HFFc6 (cell line): ENCODE measurements at places on chromosomes 3 and 15.

- H3K27ac ChIP-seq: no peak overlapping the region
- H3K4me1 ChIP-seq: peaks cover 27% of the 10 kb centered on the region
- no peaks in the 10 kb centered on the region for H3K36me3 ChIP-seq
- no peaks in the 10 kb centered on the region for H3K27me3 ChIP-seq
- H3K4me3 ChIP-seq: no peak overlapping the region
Measured at GRCh38 chr3:100123112-100123511, 8.8 kb upstream of the FILIP1L start.

DNA sequence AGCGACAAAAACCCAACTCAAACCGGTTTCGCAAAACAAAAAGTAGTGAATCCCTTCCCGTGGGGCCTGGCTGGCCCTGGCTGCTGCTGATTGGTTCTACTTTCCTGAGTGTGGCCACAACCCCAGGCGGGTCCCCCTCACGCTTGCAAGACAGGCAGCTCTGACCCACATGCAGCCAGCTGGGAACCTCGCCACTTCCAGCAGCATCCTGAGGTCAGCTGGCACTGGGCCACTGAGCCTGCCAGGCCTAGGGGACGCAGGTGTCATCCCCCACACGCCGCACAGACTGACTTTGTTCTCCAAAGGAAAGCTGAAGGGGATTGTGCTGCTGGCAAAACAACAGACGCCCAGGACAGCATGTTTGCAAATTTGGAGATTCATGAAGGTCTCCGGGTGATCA lies 111.1 kb downstream of the TPRA1 start:
- no peaks in the 10 kb centered on the region for H3K36me3 ChIP-seq
- H3K27me3 ChIP-seq: peaks cover 57% of the 10 kb centered on the region
- DNase-seq: no peak
- H3K4me1 ChIP-seq: peaks cover 13% of the 10 kb centered on the region

- DNase-seq: no peak
- peaks cover 41% of the 10 kb centered on the region for H3K36me3 ChIP-seq
- no peaks in the 10 kb centered on the region for H3K4me1 ChIP-seq
- H3K4me3 ChIP-seq: no peak overlapping the region
Measured at GRCh38 chr15:49023354-49023753, 22.9 kb downstream of the SECISBP2L start.

DNA sequence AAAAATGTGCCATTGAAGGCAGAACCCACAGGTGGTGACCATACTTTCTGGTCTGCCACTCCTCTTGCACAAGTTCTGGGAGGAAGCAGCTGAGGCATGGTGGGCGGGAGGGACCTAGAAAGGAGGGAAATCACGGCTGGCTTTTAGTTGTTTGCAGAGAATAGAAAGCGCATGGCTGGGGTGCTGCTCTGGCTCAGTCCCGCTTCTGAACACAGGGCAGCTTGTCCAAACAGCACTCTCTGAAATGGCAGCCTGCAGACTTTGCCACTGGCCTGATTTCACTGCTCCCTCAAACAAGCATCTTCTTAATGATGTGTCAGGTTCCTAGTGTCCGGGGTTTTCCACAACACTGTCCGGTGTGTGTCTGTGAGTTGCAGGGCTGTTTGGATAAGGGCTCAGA lies 76.7 kb downstream of the AAGAB start:
- peak overlapping the region; percentile 65 for H3K4me3 ChIP-seq
- peak; percentile 19 for DNase-seq
- peak overlapping the region; percentile 90 for H3K27ac ChIP-seq
- peaks cover 62% of the 10 kb centered on the region for H3K36me3 ChIP-seq
- H3K27me3 ChIP-seq: peaks cover 43% of the 10 kb centered on the region
- peaks cover 87% of the 10 kb centered on the region for H3K4me1 ChIP-seq

GRCh38 chr15:25333049-25333448 lies 105.8 kb downstream of the UBE3A start:
- peaks cover 17% of the 10 kb centered on the region for H3K4me1 ChIP-seq
- no peak for DNase-seq
- no peak overlapping the region for H3K4me3 ChIP-seq
- no peak overlapping the region for H3K27ac ChIP-seq
- peaks cover 77% of the 10 kb centered on the region for H3K36me3 ChIP-seq

DNA sequence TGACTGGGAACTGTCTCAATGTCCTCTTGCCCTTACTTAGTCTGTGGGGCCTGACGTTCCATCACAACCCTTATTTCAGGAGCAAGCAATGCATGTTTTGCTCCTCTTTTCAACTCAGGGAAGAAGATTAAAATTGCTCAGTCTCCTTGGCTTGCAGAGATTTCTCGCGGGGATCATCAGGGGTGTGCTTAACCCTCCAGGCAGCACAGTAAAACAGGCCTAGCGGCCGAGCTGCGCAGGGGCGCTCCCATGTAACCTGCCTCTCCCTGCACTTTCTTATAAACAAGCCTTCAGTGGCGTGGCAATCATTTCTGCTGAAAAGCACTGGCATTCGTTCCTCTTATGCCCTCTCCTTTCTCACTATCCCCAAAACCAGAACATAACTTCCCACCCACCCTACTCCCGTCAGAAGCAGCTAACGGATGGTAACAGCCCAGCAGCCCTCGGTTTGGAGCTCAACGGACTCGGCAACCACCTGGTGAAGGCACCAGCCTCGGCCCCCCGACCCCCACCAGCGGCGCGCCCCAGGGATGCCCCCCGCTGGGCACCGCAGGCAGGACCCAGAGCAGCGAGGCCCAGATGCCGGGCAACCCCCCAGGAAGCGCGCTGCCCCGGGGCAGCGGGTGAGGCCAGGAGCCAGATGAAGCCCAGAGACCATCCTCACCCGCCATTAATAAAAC lies 1.1 kb downstream of the MCF2L2 start:
- no peaks in the 10 kb centered on the region for H3K4me1 ChIP-seq
- H3K4me3 ChIP-seq: peak overlapping the region; percentile 66; the same call in 1 of the 2 replicates
- no peak for DNase-seq
- H3K27me3 ChIP-seq: peaks cover 50% of the 10 kb centered on the region

- peak; percentile 63 for DNase-seq
- peak overlapping the region; percentile 69 for H3K27ac ChIP-seq
- peak overlapping the region; percentile 52 for H3K4me3 ChIP-seq
- no peaks in the 10 kb centered on the region for H3K36me3 ChIP-seq
- H3K27me3 ChIP-seq: no peaks in the 10 kb centered on the region
Measured at GRCh38 chr15:73964736-73965093, 27.4 kb downstream of the STOML1 start.

DNA sequence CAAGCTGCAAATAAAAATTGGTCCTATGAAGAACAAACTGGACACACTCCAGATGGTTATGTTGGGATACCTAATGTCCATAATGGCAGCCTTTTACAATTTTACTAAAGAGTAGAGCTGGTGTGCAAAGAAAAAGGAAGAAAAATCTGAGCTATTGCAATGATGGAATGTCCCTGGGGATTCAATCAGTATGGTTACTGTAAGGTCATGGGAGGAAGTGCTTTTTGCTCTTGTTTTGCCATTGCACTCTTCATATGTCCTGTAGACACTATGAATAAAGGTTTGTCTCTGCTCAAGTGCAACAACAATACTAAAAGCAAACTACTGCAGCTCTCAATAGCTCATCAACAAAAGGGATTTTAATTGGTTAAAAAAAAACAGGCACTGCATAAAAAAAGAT lies 5.4 kb downstream of the PFN2 start:
- DNase-seq: no peak
- peak overlapping the region; percentile 62 for H3K27ac ChIP-seq
- H3K27me3 ChIP-seq: peaks cover 3% of the 10 kb centered on the region; the same call in 1 of the 2 replicates
- H3K36me3 ChIP-seq: peaks cover 59% of the 10 kb centered on the region
- peaks cover 65% of the 10 kb centered on the region for H3K4me1 ChIP-seq
- H3K4me3 ChIP-seq: peak overlapping the region; percentile 41; the same call in 1 of the 2 replicates

GRCh38 chr3:36992806-36993325 lies at the start of gene EPM2AIP1:
Gene EPM2AIP1 (minus strand): TSS chr3:36993131. CDS start chr3:36993077, 54 bp downstream.
- H3K27me3 ChIP-seq: no peaks in the 10 kb centered on the region
- H3K36me3 ChIP-seq: peaks cover 39% of the 10 kb centered on the region
- no peak within 1 kb of the TSS for H3K4me3 ChIP-seq
- H3K4me1 ChIP-seq: peaks cover 40% of the 10 kb centered on the region

DNA sequence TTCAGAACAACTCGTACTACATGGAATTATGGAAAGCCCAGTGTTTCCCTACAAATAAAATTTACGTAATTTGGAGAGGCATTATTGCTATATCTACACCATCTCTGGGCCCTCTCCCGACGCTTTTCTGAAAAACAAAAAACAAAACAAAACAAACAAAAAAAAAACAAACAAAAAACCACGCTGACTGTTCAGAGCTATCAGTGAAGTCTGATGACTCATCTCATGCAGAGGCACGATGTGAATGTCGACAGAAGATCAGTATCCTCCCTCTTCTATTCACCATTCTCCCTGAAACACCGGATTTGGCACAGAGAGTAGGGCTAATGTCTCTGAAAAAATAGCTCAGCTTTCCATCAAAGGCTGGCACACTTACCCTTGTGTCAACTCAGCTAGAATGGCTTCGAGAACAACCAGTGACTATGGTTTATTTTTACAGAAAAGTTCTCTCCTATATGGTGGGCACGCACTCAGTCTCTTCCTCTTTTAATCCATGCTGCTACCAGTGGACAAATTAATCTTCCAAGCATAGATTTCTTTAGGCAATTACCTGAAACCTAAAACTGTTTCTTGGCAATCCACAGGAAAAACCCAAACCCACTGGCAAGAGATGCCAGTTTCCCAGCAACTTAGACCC lies 1.5 kb downstream of the CRBN start:
- DNase-seq: no peak
- H3K4me1 ChIP-seq: peaks cover 25% of the 10 kb centered on the region
- H3K27ac ChIP-seq: peak overlapping the region; percentile 51; the same call in 1 of the 2 replicates
- H3K27me3 ChIP-seq: no peaks in the 10 kb centered on the region
- peak overlapping the region; percentile 91 for H3K4me3 ChIP-seq

GRCh38 chr3:189947948-189948723 lies 172.6 kb downstream of the P3H2 start:
- H3K4me1 ChIP-seq: peaks cover 9% of the 10 kb centered on the region; the same call in 1 of the 2 replicates
- H3K27ac ChIP-seq: no peak overlapping the region
- no peaks in the 10 kb centered on the region for H3K36me3 ChIP-seq
- no peak overlapping the region for H3K4me3 ChIP-seq

DNA sequence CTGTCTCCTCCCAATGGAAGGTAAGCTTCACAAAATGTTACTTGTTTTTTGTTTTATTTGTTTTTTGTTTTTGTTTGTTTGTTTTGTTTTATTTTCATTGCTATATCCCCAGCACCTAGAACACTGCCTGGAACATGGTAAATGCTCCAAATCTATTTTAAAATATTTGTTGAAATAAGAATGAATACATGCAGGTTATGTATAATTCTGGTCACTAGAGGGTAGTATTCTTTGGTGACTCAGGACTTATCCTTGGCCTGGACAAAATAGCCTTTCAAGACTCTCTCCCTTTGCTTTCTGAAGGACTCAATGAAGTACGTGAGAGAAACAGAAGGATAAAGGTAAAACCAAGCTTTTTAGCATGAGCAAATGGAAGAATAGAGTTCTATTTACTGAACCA lies 46.9 kb upstream of the PPP2R3A start:
- peaks cover 18% of the 10 kb centered on the region for H3K4me1 ChIP-seq
- DNase-seq: peak; percentile 51
- no peak overlapping the region for H3K4me3 ChIP-seq
- H3K27me3 ChIP-seq: no peaks in the 10 kb centered on the region
- no peaks in the 10 kb centered on the region for H3K36me3 ChIP-seq
- H3K27ac ChIP-seq: no peak overlapping the region

GRCh38 chr3:194683380-194683779 lies 2.3 kb upstream of the FAM43A start:
- peaks cover 15% of the 10 kb centered on the region for H3K27me3 ChIP-seq
- H3K27ac ChIP-seq: peak overlapping the region; percentile 48
- H3K36me3 ChIP-seq: peaks cover under 1% of the 10 kb centered on the region; the same call in 1 of the 2 replicates
- H3K4me3 ChIP-seq: peak overlapping the region; percentile 36; the same call in 1 of the 2 replicates
- peaks cover 43% of the 10 kb centered on the region for H3K4me1 ChIP-seq

- no peak for DNase-seq
- no peaks in the 10 kb centered on the region for H3K36me3 ChIP-seq
- H3K27me3 ChIP-seq: peaks cover 6% of the 10 kb centered on the region
- H3K4me3 ChIP-seq: no peak overlapping the region
- H3K4me1 ChIP-seq: no peaks in the 10 kb centered on the region
Measured at GRCh38 chr3:12040902-12041301, 36.7 kb downstream of the SYN2 start.

DNA sequence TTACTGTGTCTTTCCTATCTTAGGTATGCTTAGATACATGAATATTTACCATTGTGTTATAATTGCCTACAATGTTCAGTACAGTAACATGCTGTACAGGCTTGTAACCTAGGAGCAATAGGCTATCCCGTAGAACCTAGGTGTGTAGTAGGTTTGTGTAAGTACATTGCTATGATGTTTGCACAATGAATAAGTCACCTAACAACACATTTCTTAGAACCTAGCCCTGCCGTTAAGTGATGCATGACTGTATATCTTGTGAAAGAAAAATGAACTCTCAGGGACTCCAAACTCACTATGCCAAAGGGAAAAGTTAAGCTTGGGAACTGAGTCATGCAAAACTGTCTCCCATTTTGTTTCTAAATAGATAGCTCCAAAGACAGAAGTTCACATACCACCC lies 91.5 kb upstream of the ACP3 start:
- no peaks in the 10 kb centered on the region for H3K36me3 ChIP-seq
- H3K27ac ChIP-seq: no peak overlapping the region
- no peak overlapping the region for H3K4me3 ChIP-seq

GRCh38 chr3:32082721-32083120 lies 23.7 kb upstream of the GPD1L start:
- peaks cover 8% of the 10 kb centered on the region for H3K4me1 ChIP-seq
- no peak overlapping the region for H3K27ac ChIP-seq
- no peak overlapping the region for H3K4me3 ChIP-seq
- DNase-seq: peak; percentile 12
- peaks cover 14% of the 10 kb centered on the region for H3K27me3 ChIP-seq
- H3K36me3 ChIP-seq: no peaks in the 10 kb centered on the region

- H3K4me1 ChIP-seq: peaks cover 37% of the 10 kb centered on the region
- H3K27ac ChIP-seq: no peak overlapping the region
- peak; percentile 48 for DNase-seq
- H3K4me3 ChIP-seq: no peak overlapping the region
- no peaks in the 10 kb centered on the region for H3K36me3 ChIP-seq
Measured at GRCh38 chr3:131033480-131034080, 6.9 kb downstream of the NEK11 start.

DNA sequence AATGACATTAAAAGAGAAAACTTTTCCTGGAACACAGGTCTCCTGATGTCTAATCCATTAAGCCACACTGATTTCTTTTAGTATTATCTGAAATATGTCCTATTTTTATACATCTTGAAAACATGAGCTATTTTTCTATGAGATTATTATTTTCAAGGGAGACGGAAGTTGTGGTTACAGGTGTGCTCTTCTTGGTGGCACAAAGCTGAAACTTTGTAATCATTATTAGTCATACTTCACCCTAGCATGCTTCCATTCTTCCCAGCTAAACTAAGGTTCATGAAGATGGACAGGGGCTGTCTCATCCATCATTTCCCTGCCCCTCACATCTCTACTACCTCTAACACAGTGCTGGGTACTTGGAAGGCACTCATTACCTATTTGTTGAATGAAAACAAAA lies 85.6 kb upstream of the POU1F1 start:
- H3K4me3 ChIP-seq: no peak overlapping the region
- DNase-seq: no peak
- no peaks in the 10 kb centered on the region for H3K36me3 ChIP-seq
- H3K27ac ChIP-seq: no peak overlapping the region
- H3K27me3 ChIP-seq: no peaks in the 10 kb centered on the region; the same call in 1 of the 2 replicates

- peaks cover 14% of the 10 kb centered on the region for H3K4me1 ChIP-seq
Measured at GRCh38 chr3:169841171-169841570, 28.5 kb upstream of the LRRC34 start.

- peaks cover 5% of the 10 kb centered on the region; the same call in 1 of the 2 replicates for H3K4me1 ChIP-seq
- no peak overlapping the region for H3K4me3 ChIP-seq
- H3K27ac ChIP-seq: no peak overlapping the region
- no peaks in the 10 kb centered on the region for H3K36me3 ChIP-seq
- H3K27me3 ChIP-seq: peaks cover 6% of the 10 kb centered on the region; the same call in 1 of the 2 replicates
Measured at GRCh38 chr3:196976941-196977340, 8.3 kb upstream of the PIGZ start.

- H3K4me3 ChIP-seq: no peak overlapping the region
- H3K27ac ChIP-seq: peak overlapping the region; percentile 56
- peak; percentile 50 for DNase-seq
- peaks cover 20% of the 10 kb centered on the region for H3K4me1 ChIP-seq
- H3K27me3 ChIP-seq: no peaks in the 10 kb centered on the region
Measured at GRCh38 chr3:132198516-132198915, 118.7 kb upstream of the ACP3 start.
